ENCODE measurements at places on chromosomes 5 and 9. TPM values are rescaled to one million over a fixed set of nuclear protein-coding genes. Genes with fewer than 3 reads are reported as not detected.

DNA sequence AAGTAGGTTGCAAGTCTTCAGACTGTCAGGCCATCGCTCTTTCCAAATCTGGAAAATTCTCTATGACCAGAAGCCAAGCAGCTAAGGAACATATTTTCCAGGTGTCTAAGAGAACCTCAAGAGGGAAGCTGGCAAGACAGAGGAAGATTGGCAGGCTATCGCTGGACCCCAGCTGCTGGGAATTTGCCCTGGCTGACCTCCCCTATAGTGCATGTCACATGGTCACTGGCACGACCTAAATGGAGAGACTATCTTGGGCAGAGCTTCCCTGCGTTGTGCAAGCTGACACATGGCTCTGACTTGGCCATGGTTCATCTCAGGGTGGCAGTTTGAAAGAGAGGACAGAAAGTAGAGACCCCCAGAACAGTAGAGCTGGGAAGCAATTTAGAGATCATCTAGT is 104.9 kb upstream of the ZNF618 start:
- no peak for DNase-seq

DNA sequence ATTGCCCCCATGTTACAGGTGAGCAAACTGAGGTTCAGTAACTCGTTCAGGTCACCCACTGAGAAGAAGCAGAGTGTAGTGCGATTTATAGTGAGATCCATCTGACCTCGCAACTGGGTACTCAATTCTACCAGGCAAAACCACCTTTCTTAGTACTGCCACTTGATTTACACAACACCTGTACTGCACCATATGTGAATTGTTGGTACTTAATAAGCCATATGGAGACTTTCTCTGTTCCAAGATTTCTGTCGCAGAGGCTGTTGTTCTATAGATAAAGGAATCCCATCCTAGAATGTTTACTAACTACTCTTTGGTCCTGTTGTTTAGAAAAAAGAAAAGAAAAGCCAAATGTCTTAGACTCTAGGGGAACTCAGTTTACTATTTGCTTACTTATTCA is 287.5 kb downstream of the KCTD16 start:
- DNase-seq = no peak

- DNase-seq = no peak
These were observed 91.2 kb upstream of the PRR16 start for GRCh38 chr5:120372899-120373298.

Gene CCDC152
- 5.1 TPM for total RNA-seq

GRCh38 chr5:157180374-157181264 is at the start of gene ITK:
Gene ITK (plus strand): TSS chr5:157180840. CDS start chr5:157180978, 138 bp downstream.
- peak; percentile 87 for DNase-seq

- no peak for DNase-seq
These were observed 5.1 kb upstream of the CAST start for GRCh38 chr5:96657068-96657467.

- no peak for DNase-seq
These were observed 139.3 kb upstream of the TLE4 start for GRCh38 chr9:79432485-79432884.

DNA sequence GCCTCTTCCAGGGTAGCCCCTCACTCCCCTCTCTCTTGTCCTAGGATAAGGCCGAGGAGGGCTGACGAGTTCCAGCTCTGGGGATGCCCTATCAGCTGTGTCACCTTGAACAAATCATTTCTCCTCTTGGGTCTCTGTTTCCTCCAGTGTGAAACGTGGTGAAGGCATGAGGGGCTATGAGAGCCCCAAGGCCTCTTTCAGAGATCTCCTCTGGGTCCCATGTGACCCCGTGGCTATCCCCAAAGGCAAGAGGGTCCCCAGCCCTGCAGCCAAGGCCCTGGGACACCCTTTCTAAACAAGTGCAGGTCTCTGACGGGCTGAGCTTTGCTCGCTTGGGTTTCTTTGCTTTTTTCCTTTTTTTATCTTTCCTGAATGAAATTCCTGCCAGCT is 25.5 kb upstream of the SPTLC1 start:
- no peak for DNase-seq

Gene ZNF462
- total RNA-seq = 6.6 TPM

Gene ZNF79
- 8.8 TPM for total RNA-seq

DNA sequence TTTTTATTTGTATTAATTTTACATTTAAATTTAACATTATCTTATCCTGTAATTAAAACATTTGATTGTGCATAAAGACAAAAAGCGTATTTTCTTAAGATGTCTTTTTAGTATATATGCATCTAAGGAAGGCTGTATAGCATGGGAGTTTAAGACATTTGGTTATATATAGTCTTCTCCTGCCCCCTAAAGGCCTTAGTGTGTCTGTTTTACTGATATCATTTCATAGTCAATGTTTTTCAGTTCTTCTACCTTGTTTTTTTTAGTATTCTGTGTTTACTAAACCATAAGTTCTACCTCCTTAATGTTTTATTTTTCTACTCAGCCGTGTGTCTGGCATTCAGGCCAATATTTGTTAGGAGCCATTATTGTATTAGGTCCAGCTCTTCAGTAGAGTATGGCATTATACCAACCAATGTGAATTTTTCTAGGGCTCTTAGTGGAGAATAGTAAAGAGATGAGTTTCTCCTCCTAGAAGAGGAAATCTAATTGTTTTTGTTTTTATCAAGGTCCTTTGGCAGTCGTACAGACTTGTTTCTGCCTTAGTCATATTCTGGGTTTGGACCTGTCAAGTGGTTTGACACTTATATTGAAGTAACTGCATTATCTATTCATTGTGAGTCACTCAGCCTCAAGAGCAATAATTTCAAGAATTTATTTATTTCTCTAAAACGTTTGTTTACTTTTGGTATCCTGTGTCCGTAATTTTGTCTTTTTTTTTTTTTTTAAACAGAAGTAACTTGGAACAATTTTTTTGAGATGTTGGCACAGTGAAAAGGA is 74.8 kb downstream of the SLF1 start:
- DNase-seq = peak; percentile 52

Gene AGXT2
- not detected for total RNA-seq

DNA sequence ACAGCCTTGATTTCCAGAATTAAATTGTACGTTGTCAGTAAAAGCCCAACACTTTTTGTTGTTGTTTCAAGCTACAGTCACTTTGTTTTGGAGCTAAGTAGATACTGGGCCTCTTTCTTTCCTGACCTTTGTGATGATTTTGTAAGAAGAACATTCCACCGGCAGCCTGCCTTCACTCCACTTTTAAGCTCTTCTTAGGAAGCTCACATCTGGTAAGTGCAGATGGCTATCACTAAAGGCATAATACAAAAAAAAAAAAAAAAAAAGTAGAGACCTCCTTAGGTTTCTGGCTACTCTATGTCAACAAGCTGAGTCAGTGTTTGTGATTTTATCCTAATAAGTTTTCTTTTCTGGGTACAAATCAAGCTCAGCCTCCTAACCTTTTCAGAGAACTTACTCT is 1922.1 kb upstream of the WWC1 start:
- no peak for DNase-seq

GRCh38 chr9:119559056-119559455 is 189.8 kb upstream of the BRINP1 start:
- no peak for DNase-seq

Gene NSD1
- 34.1 TPM for total RNA-seq

Gene GABRA6
- total RNA-seq = not detected

Gene GFPT2
- 0.85 TPM for total RNA-seq

Gene GMCL2
- under 0.01 TPM for total RNA-seq

Measured in thymus (tissue), 14 donors.